ENCODE measurements at places on chromosomes 2 and 18.

DNA sequence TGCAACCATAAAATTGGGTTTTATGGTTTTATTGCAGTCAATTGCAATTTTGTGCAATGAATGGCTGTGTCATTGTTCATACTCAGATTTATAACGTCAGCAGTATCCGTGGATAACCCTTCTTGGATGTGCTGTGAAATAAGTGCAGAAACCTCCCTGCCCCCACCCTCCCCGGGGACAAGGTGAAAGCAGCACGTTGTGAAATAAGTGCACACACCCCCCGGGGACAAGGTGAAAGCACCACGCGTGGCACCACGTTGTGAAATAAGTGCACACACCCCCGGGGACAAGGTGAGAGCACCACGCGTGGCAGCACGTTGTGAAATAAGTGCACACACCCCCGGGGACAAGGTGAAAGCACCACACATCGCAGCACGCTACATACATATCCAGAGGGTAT lies 93.6 kb upstream of the NFATC1 start:
- no peak for DNase-seq

- no peak for DNase-seq
Observed at GRCh38 chr2:206836722-206837121, 71.3 kb downstream of the FASTKD2 start.

GRCh38 chr2:11399438-11399762 lies 55.0 kb upstream of the ROCK2 start:
- DNase-seq: no peak

- DNase-seq: no peak
Observed at GRCh38 chr2:167471734-167472133, 583.5 kb downstream of the XIRP2 start.

- DNase-seq: no peak
Observed at GRCh38 chr2:217106650-217107014, 246.8 kb upstream of the TNP1 start.

- DNase-seq: no peak
Observed at GRCh38 chr2:160269365-160269764, 69.3 kb upstream of the ITGB6 start.

- no peak for DNase-seq
Observed at GRCh38 chr18:2606335-2606734, 35.0 kb downstream of the NDC80 start.

Measured in stimulated activated CD8-positive, alpha-beta memory T cell treated with anti-CD3 and anti-CD28 coated beads, Interleukin-7, amount 100 ng/mL, for 1 hour (primary cell).